Right renal pelvis (tissue), 4 donors: ENCODE measurements at places on chromosomes 4 and X. TPM values are rescaled to one million over a fixed set of nuclear protein-coding genes. Genes with fewer than 3 reads are reported as not detected.
A peak's percentile ranks its signal among the peaks of the same experiment; 100 is the strongest.

DNA sequence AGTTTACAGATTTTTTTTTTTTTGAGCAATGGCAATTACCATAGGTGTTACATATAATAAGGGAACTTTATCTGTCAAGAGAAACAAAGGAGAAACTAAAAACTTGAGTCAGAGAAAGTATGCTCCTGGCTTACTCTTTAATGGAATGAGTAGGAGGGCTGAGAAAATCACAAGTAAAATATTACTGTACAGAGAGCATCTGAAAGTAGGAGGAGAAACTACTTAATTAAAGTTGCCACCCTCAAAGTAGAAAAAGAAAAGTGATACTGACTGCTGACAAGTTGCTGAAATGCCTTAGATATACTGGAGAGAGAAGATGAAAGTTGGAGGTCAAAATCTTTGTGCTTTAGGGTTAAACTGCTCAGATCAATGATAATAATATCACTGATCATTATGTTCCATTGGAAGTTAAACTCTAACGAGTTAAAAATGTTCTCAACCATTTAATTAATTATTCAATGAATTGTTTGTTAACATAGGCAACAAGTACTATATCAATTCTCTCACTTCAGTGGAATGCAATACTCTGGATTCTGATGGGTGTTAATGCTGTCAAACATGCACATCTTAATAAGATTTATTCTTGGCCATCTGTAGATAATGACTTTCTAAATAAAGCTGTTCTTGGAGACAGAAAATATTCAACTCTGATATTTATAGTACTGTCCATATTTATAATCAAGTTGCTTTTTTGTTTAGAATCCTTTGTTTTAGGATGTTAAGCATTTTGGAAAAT lies 61.2 kb upstream of the CAMK2D start:
- no peak for DNase-seq

DNA sequence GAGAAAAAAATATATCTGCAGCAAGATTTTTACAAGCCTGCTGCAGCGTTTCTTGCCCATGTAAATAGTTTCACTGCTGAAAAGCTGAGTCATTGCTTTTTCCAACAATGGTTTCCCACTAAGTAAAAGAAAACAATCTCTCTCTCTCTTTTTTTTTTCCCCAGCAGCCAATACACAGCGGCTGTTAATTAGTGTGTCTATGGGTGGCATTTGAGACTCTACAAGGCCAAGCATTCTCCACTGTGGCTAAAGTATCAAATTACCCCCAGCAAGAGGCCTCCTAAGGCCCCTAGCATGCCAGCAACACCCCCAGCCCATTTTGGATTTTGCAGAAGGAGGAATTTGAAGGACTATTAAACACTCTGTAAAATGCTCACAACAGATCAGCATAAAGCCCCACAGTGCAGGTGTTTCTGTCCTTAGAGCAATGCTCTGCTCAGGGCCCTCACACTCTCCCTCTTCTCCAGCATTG lies 837.4 kb downstream of the TRIML1 start:
- DNase-seq: peak; percentile 35

MAGEA10 gene
- not detected for polyA plus RNA-seq

GYG2 gene
- 15.2 TPM for polyA plus RNA-seq

MAGEB17 gene
- polyA plus RNA-seq: not detected

DNA sequence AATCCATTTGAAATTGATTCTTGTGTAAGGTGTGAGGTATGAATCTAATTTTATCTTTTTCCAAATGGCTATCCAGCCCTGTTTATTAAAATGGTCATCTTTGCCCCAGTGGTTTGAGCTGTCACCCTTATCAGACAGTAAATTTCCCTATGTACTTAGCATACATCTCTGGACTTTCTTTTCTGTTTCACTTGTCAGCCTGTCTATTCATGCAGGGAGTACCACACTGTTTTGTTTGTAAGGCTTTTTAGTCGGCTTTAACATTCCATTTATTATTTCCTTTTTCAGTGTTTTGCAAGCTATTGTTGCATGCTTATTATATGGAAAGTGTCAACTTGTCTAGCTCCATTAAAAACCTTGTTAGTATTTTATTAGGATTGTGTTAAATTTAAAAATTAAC lies 155.8 kb downstream of the STAG2 start:
- DNase-seq: no peak

DNA sequence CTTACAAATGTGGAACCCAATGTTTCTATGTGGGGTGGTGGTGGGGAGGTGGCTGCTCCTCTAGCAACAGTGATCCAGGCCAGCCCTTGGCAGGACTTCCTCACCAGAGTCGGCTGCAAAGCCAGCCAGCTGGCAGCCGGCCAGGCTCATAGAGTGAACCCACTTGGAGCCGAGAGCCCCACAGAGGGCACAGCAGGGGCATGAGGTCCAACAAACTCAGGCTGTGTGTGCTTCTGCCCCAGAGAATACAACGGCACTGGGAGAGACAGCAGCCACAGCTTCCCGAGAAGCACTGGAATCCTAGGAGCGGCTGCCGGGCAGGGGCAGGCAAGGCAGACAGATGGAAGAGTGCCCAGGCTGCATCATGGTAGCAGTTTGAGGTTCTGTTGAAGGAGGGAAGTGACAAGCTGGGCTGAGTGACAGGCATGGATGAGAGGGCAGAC lies 23.5 kb upstream of the SOWAHD start:
- no peak for DNase-seq

DNA sequence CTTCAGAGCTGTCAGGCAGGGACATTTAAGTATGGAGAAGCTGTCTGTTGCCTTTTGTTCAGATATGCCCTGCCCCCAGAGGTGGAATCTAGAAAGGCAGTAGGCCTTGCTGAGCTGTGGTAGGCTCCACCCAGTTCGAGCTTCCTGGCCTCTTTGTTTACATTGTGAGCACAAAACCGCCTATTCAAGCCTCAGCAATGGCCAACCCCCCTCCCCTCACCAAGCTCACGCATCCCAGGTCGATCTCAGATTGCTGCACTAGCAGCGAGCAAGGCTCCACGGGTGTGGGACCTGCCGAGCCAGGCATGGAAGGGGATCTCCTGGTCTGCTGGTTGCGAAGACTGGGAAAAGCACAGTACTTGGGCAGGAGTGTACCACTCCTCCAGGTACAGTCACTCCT lies 59.3 kb downstream of the ZNF674 start:
- no peak for DNase-seq

DNA sequence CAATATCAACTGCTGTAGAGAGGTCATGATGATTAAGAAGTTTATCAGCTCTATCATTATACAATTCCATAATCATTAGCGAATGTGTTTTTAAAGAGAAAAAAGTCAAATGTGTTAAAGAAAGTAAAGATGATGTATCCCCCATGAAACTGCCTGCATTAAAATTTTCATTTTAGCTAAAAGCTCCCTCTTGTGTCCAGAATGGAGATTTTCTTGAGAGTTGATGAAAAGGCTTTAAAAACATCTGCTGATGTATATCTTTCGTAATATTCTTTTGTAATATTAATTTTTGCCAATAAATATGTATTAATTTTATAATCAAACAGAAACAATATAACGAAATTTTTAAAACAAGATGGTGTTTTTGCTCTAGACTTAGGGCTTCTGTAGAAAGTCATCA lies 52.1 kb upstream of the LHFPL1 start:
- no peak for DNase-seq

GRCh38 chr4:7894677-7895181 lies 44.9 kb downstream of the AFAP1 start:
- no peak for DNase-seq

DNA sequence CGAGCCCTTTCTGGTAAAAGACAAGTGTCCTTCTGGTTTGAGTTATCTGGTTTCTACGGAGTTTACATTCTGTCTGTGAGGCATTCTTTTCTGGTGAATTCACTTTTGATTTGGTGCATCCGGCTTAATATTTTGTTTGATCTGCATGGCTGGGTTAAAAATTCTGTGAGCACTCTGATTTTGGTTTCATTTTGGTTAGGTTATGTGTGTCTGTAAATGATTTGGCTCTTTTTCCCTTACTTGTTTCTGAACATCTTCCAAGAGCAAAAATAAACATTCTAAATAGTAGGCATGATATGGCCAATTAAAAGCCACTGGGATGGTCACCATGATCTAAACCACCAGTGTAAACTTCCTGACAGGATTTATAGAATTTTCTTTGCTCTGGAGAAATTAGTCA lies 85.7 kb upstream of the PTPN13 start:
- DNase-seq: no peak

DNA sequence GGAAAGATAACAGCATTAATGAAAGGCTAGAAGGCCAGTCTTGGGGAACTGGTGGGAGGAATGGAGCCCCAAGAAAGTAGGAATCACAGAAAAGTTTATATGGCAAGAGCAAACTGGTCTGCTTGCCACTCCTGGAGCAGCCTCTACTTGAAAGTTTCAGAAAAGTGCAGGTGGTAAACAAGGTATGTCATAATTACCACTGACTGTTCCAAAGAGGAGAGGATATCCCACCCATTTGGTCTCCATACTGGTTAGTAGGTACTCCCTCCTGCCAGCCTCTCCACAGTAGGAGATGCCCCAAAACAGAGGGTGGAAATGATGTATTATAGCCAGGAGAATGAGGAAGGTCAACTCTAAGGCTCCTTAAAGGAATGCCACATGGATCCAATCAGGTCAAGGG lies 145.1 kb downstream of the INPP4B start:
- DNase-seq: no peak

SLIT2 gene
- polyA plus RNA-seq: 46.9 TPM

DNA sequence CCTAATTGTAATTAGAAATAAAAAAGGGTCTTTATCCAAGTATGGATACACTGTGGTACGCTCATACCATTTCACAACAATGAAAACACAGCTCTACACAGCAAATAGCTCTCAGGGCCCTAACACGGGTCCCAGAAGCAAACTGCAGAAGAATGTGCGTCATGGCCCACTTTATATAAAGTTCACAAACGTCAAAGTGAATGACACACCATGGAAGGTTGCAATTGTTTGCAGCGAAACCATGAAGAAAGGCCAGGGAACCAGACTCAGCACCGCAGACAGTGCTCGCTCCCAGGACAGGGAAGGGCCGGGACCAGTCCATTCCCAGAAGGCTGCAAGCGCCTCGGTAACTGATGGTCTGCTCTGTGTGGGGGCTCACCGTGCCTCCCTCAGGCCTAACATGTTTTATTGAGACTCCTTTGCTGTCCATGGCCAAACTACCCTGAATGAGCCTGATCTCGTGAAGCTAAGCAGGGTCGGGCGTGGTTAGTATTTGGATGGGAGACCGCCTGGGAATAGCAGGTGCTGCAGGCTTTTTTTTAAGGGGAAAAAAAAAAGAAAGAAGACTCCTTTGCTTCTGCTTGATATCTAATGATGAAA lies 47.8 kb downstream of the ACOX3 start:
- no peak for DNase-seq

DNA sequence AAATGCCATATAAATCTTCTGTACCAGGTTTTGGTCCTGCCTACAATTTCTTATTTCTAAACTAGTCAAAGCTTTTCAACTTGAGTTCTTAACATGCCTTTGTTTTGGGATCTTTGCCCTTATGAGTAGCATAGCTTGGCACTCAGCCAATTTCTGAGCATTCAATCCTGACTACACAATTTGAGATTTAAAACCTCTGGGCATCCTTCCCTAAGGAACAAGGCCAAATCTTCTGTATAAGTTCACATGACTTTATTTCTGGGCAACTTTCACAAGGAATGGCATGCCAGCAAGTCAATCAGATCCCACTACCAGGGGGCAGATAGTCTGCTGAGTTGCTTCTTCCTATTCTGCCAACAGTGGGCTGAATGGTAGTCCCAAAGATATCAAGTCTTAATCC lies 254.2 kb downstream of the ADAMTS3 start:
- DNase-seq: no peak

GPM6B gene
- polyA plus RNA-seq: 25.2 TPM

DNA sequence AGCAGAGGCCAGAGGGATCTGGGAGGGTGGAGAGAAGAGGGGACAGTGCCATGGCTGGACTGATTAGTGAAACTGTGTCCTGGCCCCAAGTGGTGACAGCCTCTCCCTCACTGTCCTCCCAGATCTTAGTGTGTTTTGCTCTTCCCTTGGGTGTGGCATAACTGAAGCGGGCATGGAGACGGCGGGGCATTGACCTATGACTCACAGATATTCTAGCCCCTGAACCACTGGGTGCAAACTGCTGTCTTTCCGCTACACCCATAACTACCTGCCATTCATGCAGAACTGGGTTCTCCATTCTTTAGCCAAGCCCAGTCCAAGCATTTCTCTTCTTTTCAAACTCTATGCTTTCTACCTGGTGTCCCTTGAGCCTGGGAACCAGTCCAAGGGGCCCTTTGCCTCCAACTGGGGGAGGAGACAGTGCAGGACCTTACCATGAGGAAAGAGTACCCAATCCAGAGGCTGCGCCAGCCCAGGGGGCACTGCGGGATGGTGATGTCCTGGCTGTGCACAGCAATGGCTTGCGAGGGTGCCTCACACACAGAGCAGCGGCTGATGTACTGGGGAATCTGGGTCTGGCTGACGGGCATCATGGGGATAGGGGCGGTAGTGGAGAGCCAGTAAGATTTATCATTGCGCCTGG lies 67.6 kb downstream of the ATG4A start:
- no peak for DNase-seq

LAGE3 gene
- 20.1 TPM for polyA plus RNA-seq

- no peak for DNase-seq
Observed at GRCh38 chr4:80081566-80081965, 8.5 kb upstream of the ANTXR2 start.

GDPD2 gene
- 1.0 TPM for polyA plus RNA-seq

DNA sequence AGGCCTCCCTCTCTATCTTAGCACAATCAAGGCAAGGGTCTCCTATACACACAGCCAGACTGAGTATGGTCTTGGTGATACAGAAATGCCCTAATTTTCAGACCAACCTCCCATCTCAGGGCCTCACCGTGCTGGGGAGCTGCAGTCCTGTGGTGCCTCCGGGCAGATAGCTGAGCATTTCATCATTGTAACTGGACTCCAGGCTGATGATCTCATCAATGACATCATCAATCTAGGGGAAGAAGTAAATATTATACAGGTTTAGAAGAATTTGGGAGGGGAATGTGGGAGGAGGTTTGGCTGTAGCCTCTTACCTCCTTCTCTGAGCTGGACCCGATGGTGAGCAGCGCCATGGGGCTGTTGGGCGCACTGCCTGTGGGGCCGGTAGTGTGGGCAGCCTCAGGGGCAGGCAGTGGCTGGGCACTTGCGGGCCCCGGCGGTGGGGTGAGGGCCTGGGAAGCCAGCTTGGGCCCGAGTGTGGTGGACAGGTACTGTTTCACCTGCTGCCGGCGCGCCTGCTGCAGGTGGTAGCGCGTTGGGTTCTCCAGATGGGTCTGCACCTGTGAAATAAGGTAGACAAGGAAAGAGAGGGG lies 5.2 kb downstream of the TFE3 start:
- DNase-seq: no peak

STK26 gene
- polyA plus RNA-seq: 12.2 TPM
